NCI-H524 treated with DMSO at 0.1 percent for 48 hours (cell line): ENCODE measurements at places on chromosomes 2 and 18.

DNA sequence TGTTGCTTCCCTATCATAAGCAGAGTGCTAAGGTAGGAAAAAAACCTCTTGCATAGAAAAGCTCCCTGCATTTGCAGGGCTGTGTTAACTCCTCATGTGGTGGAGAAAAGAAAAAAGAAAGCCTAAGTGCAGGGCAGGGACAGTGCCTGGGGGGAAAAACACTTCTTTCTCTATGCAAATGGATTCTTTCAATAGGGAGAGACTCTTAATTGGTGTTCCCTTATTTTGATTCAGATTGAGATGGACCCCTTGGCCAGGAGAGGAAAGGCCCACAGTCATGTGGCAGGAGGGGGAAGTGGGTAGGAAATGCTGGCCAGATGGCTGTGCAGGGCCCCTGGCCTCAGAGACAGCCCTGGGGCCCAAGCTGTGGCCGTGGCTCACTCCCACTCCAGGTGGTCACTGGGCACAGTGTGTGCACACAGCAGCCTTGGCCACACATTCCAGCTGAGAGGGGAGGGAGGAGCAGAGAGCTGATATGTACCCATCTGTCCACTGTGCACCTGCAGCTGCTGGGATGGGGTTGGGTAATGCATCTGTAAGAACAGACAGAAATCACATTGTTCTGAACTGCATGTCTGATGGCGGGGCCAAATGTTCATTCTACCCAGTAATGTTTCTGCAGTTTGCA lies 410.4 kb downstream of the DSC3 start:
- DNase-seq, result no peak

DNA sequence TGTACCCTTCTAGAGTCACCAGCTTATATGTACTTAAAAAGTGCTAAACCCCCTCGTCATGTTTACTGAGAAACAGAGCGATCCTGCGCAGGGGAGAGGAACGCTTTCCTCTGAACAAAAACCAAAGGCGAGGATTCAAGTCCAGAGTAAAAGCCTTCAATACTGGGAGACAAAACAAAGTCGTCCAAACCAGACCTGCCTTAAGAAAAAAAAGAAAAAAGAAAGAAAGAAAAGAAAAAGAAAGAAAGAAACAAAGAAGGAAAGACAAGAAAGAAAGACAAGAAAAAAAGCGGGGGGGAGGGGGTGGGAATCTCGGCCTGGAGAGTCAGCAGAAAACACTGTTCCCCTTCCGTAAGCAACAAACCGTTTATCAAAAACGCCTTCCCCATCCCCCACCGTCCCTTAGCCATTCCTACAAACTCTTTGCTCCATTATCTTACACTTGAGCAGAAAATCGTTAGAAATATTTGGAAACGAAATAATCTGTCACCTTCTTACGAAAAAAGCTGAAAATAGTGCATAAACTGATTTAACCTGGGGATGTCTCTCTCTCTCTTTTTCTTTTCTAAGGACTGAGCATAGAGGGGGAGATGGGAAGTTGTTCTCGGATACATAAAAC lies 3.3 kb downstream of the PTGR3 start:
- peak; percentile 28 for DNase-seq

DNA sequence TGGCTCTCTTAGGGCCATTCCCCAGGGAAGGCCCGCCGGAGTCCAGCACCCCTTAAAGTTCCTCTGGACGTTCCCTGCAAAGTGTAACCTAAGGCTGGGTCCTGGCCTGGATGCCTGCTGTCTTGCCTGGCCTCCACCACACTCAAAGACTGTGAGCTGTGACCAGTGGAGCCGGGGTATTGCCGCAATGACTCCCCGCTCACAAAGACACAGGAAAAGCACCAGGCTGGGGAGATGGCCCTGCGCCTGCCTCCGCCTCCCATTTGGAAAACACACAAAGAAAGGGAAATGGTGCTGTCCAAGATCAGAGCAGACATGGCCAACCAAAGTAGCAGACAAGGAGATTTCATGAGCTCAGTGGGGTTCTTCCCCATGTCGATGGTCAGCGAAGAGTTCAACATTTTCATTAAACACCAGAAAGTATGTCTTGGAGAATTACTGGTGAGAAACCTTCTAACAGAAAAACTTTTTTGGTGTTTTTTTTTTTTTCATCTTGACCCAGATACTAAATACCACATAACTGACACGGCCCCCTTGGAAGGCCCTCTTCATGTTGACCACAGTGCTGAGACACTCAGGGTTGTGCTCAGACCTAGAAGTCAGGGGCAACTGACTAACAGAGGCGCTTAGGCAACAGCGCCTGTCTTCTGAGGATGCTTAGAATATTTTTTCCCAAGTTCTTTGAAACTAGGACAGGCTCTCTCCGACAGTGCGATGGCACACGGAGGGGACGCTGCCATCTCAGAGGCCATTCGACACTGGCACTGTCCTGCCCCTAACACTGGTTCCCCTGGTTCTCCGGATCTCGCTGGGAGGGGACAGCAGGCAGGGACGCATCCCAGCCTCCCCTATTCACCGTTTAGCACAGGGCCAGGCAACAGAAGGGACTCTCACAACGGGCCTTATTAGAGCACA lies 226.4 kb upstream of the ID2 start:
- DNase-seq, result no peak

DNA sequence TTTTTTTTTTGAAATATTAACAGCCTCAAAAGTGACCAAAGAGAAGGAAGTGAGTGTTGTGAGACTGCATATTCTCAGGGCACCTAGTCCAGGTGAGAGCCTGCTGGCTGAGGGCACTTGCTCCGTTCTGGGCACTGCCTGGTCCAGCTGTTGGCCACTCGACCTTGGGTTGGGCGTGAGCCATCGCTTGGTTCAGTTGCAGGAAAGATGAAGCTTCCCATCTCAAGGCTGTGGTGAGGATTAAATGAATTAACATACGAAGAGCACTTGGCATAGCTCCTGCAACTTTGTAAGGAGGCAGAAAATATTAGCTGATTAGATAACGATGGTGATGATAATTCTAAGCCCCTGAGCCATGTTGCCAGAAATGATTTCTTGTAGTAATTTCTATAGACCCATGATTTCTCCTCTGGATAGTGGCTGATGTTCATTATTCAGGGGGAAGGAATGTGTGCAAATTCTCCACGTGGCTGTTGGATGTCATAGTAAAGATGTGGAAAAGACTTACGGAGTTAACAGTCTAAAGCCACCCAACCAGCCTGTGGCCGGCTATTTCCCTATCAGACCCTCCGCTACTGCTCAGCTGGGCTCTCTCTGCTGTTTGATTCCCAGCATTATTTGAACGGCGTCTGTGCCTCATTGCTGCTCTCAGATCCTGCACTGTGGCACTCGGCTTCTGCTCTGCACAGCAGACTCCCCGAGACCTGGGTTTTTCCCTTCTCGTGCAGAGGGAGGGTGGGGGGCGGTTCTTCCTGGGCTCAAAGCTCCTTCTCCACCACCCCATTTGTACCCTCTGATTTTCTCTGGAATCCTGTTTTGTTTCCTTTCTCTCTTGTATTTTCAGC lies 221.1 kb downstream of the GALR1 start:
- no peak for DNase-seq

DNA sequence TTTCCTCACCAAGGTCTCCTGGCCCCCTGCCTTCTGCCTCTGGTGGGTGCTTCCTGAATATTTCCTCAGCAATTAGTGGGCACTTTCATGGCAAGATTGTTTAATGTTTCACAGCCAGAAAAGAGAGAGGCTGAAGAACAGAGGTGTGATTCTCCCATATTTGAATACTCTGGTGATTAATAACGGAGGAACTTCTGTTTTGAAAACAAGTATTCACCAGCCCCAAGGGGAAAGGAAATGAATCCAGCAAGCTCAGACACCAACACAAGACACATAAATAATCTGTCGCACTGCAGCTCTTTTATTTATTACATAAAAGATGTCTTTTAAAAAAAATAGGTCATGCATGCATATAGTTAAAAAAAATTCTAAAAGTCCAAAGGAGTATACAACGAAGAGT lies 57.7 kb downstream of the MRPL35 start:
- no peak for DNase-seq

DNA sequence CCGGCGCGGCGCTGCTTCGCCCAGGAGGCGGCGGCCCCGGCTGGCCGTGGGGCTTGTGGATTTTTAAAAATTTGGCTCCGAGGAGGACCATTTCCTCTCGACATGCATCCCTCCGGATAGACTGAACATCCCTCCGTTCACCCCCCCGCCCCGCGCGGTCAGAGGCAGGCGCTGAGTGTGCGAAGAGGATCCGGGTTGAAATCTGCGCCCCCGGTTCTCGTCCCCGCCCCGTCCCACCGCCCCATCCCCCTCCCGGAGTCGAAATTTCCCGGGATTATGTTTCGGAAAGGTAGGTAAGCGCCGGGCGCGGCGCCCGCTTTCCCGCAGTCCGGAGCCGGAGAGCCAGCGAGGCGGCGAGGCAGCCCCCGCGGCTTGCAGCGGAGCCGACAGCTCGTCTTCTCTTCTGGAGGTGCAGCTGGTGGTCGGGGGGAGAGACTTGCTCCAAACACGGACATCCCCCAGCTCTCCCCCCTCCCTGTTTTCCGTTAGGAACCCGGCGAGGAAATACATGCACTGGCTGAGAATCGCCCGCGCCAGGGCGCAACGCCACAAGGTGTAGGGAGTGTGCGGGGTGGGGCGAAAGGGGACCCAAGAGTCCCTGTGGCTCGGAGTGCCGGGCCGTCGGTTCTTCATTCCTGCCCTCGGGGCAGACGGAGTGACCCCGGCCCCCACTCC lies at the start of gene PRKCE:
PRKCE (plus strand) TSS at position 261 of the 675 bp plus-strand sequence.
- no peak for DNase-seq

DNA sequence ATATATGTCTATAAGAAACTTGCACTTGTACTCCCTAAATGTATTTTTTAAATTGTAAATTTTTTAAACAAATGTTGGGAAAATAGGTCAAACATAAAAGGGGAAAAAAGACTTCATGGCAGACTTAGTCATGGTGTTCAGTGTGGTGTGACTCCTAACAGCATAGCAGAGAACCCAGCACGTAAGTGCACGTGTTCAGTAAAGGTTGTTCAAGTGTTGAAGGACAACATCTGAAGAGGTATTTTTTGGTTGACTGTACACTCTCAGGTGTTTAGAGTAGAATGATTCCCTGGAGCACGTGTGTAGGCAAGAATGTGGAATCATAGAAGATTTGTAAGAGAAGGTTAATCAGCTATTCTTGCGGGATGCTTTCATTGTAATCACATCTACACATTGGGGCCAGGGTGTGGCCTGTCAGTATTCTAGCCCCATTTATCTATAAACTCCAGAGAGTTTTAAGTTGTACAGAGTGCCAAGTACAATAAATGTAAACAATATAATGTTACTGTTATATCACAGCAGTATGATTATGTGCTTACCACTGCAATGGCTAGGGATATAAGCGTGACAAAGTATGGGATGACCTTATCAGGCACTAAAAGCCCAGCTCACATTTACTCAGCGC lies 106.8 kb downstream of the CRIM1 start:
- DNase-seq, result no peak

DNA sequence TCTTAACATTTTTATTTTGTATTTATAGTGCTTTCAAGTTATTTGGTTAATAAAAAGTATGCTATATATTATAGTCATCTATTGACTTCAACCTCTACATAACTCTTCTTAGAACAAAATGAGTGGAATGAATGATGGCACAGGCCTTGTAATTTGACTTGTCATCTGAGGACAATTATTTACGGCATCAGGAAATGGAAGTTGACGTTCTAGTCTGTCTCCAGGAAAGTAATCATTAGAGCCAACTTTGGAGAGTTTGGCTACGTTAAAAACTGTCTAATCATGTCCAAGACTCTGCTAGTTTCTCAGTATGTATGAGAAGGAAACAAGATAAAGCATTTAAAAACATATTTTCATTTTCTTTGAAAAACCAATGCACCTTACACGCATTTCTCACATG lies 353.6 kb downstream of the ARHGAP15 start:
- no peak for DNase-seq

DNA sequence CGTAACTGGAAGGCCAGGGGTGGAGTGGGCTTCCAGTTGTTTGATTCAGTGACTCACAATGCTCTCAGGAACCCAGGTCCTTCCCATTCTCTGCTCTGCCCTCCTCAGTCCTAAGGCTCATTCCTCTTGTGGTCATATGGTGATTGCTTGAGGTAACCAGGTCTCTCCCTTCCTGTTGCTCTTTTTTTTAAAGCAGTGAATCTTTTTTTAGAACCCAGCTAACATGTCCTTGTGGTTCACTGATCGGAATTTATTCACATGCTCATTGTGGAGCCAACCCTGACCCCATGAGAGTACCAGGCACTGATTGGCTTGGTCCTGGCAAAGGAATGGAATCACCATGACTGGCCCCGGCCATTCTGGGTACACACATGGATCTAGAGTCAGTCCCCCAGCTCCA lies 7.4 kb downstream of the THNSL2 start:
- DNase-seq, result no peak

GRCh38 chr2:18959200-18959599 lies 369.8 kb upstream of the NT5C1B start:
- DNase-seq, result no peak

DNA sequence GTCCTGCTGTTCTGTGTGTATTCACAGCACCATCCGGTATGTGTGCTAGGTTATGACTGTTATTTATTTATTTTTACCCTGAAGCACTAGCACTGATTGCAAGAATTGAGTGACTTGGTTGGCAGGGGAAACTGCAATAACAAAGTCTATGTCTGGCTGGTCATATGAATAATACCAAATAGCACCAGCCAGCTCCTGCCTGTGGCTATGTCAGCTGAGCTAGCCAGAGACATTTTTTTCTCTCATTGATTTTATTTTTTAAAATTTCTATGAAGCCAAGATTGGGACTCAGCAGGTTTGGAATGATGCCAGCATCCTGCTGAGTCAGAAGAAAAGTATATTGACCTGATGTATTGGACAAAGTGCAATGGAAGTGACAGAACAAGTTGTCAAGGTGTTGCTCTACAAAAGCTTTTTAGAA lies 188.5 kb upstream of the CDH2 start:
- DNase-seq, result no peak

GRCh38 chr18:23386317-23386716 lies 66.8 kb upstream of the RIOK3 start:
- DNase-seq, result no peak

DNA sequence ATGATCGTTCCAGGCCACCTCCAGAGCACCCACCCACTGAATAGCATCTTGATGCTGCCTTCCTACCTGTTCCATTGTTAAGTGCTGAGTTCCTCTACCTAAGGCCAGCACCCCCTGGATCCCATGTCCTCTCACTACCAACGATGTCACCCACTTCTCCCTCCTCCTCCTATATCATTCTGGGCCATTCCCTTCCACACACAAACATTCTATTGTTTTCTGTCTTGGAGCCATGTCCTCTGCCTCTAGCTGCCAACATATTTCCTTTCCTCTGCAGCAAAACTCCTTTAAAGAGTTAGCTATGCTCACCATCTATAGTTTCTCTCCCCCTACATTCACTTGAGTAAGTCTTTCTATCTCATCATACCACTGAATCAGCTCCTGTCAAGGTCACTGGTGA lies 64.0 kb upstream of the ACKR3 start:
- no peak for DNase-seq
